ENCODE measurements at places on chromosomes 4 and X.
A peak's percentile ranks its signal among the peaks of the same experiment; 100 is the strongest.

GRCh38 chrX:17161991-17162390 is 213.0 kb upstream of the NHS start:
- no peak for DNase-seq

DNA sequence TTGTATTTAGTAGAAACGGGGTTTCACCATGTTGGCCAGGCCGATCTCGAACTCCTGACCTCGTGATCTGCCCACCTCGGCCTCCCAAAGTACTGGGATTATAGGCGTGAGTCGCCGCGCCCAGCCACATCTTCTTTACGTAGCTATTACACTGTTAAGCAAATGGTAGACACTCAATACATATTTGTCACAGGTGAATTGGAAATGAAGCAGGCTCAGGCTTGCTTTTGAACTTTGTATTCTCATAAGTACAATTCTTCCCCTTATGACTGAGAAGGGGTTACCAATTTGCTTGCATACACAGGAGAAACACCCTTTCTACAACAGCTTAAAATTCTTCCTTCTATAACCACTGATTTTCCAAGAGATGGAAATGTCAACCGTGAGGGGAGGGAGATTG is 787 bp upstream of the SRPX2 start:
- no peak for DNase-seq

GRCh38 chr4:38532908-38533499 is 131.0 kb upstream of the KLF3 start:
- DNase-seq: no peak

DNA sequence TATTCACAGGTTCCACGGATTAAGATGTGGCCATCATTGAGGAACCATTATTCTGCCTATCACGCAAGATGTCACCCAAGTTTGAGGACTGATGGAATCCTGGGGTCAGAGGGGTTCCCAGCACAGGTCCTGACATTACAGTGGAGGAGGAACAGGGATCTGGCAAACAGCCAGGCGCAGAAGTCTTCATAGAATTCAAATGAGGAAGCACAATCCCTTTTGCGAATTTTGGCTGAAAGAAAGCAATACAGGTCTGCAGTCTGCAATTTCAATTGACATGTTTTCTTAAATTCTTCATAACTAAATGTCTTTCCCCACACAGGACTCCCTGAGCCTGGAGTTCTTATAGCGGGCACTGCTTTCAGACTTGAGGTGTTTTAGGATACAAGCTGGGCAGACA is 14.5 kb downstream of the DOCK11 start:
- no peak for DNase-seq

- DNase-seq: no peak
Measured at GRCh38 chr4:71729856-71730255, 54.0 kb downstream of the GC start.

- DNase-seq: peak; percentile 13
Measured at GRCh38 chr4:167196344-167197012, 37.8 kb downstream of the SPOCK3 start.

DNA sequence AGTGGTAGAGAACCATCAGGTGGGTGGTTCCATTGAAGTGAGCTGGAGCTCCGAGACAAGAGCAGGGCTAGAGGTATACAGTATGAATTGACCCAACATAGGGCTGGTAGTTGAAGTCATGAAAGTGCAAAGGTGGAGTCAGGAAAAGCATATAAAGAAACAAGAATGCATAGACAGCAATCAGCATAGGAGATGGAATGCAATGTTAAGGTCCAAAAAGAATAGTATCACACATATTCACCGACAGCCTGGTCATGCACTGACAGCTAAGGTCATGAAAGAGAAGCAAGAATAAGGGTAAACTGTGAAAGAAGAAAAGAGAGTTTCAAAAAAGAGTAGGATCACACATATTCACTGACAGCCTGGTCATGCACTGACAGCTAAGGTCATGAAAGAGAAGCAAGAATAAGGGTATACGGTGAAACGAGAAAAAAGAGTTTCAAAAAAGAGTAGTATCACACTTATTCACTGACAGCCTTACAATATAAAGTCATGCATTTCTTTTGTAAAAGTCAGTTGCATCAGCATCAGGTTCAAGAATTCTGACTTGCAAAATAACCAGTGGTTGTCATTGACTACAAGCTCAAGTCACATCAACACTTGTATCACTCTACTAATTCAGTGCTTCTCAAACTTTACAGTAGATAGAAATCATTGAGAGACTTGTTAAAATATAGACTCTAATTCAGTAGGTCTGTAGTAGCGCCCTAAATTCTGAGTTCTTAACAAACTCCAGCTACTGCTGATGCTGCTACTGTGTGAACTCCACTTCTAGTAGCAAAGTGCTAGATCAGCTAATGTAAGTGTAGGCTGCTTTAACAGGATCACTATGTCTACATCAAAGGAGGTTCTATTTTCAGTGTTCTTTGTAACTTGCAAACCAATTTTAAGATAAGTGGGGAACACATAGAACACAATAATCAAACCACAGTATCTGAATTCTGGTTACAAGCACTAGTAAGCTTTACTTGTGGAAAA is 221.9 kb downstream of the PDGFC start:
- DNase-seq: peak; percentile 37

Measured in renal cortical epithelial cell (primary cell).